ENCODE measurements at places on chromosomes 11 and 22.

GRCh38 chr11:70727899-70728620 is 329.7 kb downstream of the CTTN start:
- no peak for DNase-seq

DNA sequence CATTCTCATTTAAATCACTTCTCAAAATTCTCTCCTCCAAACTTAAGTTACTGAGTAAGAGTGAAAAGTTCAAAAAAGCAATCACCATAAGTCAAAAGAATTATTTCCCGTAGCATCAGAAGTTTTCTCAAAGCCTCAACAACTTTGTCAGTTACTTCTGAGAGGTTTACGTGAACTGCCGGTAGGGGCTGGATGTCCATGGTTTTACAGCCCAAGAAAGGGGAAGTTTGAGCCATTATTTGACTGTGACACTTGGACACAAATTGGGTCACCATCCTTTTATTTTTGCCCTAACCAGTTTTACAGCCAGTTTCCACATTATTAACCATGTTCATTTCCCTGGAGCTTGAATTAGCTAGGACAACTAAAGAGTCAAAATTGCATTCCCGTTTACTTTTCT is 7.5 kb downstream of the POU2AF3 start:
- no peak for DNase-seq

DNA sequence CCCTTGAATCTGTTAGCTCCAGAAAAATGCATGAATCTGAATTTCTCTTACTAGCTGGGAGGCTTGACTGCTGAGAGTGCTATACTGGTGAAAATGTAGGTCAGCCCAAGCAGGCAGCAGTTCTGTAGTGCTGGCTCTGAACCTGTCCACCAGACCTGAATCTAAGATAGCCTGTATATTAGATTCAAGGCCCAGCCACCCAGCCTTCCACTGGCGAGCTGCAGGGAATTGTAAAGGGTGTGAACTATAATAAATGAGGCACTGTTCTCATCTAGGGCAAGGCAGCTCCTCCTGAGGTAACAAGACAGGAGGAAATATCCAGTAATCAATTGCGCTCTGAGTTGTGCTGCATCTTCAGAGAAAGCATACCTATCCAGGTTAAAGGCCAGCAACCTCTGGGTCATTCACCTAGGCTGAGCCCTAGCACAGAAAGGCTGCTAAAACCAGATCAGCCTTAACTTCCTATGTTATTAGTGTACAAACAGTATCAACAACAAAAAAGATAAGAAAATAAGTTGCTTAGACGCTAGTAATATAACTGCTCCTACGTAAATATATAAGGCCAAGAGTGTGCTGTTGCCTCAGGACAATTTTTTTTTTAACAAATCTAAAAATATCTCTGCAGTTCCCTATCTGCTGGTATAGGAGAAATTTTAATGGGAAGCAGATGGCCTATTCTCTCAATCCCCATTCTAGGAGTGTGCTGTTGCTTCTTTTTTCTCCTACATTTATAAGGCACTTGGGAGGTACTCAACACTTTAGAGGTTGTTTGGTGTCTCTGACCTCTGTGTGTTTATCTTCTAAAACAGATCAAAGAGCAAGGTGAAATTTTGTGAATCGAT is 63.0 kb downstream of the RELT start:
- DNase-seq = no peak

DNA sequence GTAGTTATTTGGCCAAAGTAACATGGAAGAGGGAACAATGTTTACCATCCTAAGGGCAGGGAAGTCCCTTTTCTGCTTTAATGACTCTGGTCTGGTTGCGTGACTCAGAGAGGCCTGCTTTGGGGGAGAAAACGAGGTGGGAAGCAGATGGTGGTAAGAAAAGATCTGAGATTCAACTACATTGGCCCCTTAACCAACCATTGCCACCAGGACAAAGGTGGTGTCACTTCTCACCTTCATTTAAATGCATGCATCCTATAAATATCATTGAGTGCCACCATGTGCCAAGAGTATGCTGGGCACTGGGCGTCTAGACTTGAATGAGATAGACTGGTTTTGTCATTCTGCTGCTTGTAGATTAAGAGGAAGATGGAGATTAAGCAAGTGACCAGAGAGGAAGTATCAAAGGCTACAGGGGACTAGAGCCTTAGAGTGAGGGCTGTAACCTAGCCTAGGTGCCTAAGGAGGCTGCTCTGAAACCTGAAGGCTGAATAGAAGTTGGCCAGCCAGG is 3.6 kb upstream of the SORL1 start:
- peak; percentile 63 for DNase-seq

GRCh38 chr11:32891657-32892354 is 805 bp upstream of the QSER1 start:
- no peak for DNase-seq

DNA sequence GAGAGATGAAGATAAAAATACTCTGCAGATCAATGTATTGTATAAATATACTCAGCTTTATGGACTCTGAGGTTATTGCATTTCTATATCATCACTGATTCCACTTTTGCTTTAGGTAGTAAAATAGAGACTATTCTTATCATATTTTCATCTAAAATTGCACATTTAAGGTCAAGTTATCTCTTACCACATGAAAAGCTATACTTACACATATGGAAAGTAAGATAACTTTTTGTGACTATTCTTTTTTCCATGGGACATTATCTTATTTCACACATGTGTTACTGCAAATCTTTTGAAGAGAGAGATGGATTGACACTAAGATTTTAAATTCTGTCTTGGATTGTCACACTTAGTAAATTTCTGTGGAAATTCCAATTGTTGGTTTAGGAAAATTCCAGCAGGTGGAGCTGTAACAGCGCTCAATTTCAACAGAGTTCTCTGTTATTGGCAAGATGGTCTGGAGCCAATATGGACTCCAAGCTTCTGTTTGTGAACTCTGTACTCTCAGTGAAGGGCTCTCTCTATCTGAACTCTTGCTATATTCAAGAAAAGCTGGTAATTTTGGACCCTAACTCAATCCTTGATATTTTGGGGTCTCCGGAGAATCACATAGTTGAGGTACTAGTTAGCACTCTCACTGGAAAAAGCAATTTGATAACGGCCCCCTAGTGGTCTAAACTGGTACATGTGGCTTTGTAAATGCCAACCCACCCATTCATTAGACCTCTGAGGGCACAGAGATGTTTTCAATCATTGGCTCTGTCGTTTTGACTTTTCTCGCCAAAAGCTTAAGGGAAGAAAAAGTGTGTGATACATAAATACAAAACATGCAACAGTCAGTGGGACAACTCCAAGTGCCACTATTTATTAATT is 429.7 kb downstream of the ETS1 start:
- peak; percentile 79 for DNase-seq
